ENCODE measurements at places on chromosomes 11 and 22.

- DNase-seq: peak; percentile 63
Observed at GRCh38 chr22:28855355-28856094, 27.8 kb upstream of the ZNRF3 start.

GRCh38 chr11:73416786-73417185 lies 40.6 kb downstream of the RELT start:
- no peak for DNase-seq

GRCh38 chr11:113977071-113977490 lies 2.2 kb downstream of the HTR3A start:
- no peak for DNase-seq

- DNase-seq: no peak
Observed at GRCh38 chr22:43514476-43515157, 102.8 kb downstream of the MPPED1 start.

- no peak for DNase-seq
Observed at GRCh38 chr11:124950601-124951330, 3.2 kb upstream of the CCDC15 start.

DNA sequence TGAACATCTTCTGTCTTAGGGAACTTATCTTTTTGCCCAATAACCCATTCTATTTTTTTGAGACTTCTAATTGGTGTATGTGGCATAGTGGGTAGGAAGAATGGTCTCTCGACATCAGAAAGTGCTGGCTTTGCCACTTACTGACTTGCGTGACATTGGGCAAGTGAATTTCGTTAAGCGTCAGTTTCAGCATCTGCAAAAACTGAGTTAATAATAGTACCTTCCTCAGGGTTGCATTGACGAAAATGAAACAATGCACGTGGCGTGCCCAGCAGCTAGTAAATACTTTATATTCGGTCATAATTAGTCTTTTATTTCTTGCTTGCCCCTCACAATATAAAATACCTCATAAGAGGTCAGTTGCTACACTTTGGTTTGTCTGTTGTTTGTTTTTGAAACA lies 12.5 kb upstream of the GRIK4 start:
- DNase-seq: no peak

DNA sequence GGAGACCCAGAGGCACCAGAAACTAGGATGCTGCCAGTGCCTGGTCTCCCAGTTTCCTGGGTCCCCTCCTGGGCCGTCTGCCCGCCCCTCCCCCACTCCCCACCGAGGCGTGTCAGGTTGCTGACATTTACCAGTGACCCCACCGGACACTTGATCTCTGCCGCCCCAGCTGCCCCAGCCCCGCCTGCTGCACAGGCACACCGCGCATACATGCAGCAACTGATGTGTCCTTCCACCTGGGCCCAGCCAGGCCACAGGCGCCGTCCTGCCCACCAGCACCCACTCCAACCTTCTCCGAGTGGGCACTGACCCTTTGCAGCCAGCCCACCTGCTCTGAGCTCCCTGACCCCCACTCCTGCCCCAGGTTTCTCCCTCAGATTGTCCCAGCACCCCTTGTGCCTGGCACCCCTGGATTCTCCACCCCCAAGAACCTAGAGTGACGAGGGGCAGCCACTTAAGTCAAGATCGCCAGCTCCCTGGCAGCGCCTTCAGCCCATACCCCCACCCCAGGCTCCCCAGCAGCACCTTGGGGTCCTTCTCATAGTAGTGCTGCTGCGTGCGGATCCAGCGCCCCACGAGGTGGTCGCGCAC lies 548 bp downstream of the PYGM start:
- no peak for DNase-seq

- no peak for DNase-seq
Observed at GRCh38 chr11:6927030-6927617, 898 bp downstream of the ZNF215 start.

- no peak for DNase-seq
Observed at GRCh38 chr11:44980533-44981427, 30.1 kb upstream of the TP53I11 start.

- no peak for DNase-seq
Observed at GRCh38 chr11:75182664-75183063, 31.8 kb downstream of the SLCO2B1 start.

GRCh38 chr11:58641803-58642581 lies 19.5 kb downstream of the CNTF start:
- no peak for DNase-seq

DNA sequence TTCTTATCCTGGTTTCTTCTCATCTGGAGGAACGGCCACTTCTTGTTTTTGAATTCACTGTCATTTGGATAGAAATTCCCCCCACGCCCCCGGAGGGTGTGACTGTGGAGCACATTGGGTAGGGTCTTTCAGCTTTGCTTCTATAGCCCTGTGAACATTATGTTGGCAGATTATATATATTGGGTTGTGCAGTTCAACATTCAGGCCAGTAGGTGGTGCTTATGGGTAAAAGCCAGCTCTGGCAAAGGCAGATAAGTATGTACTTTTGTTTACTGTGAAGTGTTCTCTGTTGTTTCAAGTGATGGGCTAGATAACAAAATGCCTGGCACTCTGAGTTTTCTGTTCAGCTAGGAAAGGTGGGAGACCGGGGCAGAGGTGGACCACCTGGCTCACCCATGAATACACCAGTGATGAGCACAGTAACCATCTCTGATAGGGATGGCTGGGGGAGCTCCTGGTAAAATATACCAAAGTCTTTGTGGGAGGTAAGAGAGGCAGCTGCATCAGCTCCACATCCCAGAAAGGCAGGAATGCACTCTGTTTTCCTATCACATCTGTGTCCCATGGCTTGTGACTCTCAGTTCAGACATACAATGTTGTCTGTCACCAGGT lies 1348.2 kb upstream of the RAG2 start:
- DNase-seq: no peak

DNA sequence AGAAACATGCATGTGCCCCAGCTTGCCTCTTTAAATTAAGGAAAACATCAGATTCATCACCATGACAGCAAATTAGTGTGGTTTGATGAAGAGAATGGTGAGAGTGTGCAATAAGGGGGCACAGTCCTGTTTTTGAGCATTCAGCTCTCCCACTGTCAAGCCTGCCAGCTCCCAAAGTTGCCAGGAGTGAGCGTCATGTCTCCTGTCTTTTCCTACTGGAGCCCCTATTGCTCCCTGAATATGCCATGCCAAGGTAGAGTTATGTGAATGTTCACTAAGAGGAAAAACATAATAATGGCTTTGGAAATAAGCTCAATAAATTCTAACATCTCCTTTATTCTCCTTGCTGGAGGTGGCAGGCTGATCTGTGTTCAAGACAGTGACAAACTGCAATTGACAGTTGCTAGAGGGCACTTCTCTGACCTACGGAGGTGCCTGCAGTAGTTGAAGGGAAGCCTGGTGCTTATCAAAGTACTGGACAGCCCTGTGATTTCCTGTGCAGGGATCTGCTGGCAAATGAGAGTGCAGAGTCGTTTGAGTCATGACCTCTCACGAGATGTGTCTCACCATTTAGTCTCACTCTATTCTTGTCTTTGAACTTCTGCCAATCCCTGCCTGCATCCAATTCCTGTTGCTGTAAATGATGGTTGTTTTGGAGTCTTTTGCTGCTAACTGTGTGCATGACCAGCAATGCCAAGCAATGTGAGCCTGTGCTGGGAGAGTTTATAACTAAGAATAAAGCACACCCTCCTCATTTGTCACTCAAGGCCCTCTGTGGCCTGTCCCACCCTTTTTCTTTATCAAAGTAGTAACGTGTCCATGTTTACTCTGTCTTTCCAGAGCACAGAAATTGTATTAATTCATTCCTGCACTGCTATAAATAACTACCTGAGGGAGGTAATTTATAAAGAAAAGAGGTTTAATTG lies 34.8 kb downstream of the MRGPRX2 start:
- DNase-seq: no peak

GRCh38 chr22:19133561-19133960 lies 2.5 kb downstream of the TSSK2 start:
- DNase-seq: no peak

GRCh38 chr11:64049509-64049908 lies 13.8 kb downstream of the FLRT1 start:
- no peak for DNase-seq

DNA sequence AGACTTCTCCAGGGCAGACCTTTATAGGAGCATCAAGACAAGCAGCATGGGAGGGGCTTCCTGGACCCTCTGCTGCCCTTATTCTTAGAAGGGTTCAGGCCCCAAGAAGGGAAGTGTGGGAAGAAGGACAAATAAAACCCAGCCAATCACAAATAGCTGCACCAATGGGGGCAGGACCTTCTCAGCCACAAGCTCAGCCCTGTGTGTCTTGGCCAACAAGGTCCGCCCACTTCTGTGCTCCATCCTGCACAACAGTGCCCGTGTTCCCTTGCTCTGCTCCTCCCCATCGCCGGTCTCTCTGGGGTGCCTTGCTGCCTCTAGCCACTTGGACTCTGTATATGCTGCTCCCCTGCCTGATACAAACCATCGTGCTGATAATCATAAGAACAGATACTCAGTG lies 86.1 kb downstream of the NAT10 start:
- no peak for DNase-seq

DNA sequence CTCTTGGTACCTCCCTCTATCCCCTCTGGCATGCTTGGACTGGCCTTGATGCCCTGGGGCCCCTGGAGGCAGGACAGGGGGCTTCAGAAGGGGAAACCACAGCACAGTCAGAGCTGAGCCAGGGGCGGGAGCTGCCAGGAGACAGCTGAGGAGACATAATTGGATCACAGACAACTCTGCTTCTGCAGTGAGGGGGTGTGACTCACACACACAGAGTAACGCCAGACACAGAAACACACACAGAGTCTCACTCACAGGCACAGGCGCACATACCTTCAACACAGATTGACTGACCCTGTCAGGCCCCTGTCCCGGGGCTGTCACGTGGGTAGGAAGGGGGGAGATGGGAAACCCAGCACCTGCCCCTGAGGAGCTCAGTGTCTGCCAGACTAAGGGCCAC lies 20.6 kb downstream of the STARD10 start:
- DNase-seq: no peak

DNA sequence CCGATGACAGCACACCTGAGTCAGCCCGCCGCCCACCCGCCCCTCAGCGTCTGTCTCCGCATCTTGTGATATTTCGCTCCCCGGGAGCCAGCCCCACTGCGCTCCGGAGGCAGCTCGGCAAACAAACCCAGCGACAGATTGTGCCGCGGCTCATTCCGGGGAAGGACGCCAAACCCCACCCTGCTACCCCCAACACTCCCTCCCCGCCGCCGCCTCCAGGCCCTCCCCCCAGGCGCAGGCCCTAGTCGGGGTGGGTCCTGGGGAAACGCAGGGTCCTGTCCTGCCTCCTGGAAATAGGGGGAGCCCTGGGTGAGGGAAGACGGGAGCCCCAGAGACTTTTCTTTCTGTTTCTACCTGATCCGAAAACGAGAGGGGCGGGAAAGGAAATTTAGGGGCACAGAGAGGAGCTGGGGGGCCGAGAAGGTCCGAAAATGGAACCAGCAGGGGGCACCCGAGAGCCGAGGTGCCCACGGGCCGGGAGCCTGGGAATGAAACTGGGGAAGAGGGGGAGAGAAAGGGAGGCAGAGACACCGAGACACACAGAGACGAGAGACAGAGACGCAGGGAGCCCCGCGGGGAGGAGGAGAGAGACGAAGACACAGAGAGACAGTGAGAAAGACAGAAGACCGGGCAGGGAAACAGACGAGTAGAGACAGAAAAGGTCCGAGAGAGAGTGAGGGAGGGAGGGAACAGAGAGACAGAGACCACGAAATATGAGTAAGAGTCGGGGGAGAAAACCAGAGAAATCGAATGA lies 1.7 kb upstream of the RTN4RL2 start:
- no peak for DNase-seq

GRCh38 chr11:8328231-8328794 lies 64.6 kb upstream of the LMO1 start:
- DNase-seq: no peak

- no peak for DNase-seq
Observed at GRCh38 chr11:35602979-35603378, 15.3 kb upstream of the FJX1 start.

DNA sequence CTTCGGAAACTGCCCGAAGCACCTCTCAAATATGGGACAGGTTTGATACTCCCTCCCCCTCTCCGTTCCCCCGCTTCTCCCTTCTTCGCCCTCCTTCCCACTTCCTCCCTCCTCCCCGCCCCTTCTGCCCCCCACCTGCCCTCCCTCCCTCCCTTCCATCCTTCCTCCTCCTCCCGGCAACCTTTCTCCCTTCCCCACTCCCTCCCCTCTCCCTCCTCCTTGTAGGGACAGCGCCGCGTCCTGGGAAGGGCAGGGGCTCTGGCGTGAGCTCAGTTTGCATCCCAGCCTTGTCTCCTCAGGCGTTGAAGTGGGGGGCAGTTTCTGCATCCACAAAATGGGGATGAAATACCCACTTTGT lies 6.1 kb upstream of the NFAM1 start:
- no peak for DNase-seq

DNA sequence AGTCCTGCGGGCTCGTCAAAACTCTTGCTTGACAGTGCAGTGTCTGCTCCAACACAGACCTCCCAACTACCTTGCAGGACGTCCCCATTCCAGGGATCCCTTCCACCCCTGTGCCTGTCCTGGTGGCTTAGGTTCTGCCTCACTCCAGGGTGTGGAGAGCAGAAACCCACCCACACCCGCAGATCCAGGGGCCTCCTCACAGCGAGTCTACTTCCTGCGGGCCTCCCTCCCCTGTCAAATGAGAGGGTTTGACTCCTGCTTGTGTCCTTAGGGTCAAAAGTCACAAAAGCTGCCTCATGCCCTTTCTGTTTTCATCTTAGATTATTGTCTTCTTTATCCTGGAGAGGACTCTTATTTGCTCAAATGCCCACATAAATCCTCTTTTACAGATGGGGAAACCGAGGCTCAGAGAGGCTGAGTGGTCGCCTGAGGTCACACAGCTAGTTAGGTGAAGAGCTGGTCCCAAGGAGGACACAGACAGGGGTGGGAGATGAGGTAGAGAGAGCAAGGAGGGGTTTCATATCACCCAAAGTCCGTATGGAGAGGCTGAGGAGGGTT lies 81.1 kb upstream of the KCNQ1OT1 start:
- DNase-seq: no peak

DNA sequence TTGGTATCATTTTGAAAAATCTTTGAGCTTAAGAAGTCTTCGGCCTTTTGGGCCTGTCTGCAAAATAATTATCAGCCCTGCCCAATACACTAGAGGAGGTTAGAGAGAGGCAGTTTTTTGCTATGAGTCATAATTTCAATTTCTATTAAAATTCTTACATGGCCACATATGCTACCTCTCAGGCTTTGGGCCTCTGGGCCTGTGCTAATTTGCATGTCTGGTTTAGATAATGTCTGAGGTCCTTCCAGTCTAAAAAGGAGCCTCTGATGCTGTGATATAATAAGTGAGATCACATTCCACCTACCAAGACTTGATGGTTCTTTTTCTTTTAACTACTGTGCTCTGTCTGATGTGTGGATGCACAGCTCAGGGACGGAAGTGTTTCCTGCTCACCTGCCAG lies 70.8 kb downstream of the KCNJ1 start:
- DNase-seq: no peak

- DNase-seq: no peak
Observed at GRCh38 chr22:24496234-24496633, 1.1 kb downstream of the UPB1 start.

- no peak for DNase-seq
Observed at GRCh38 chr11:25408146-25408545, 911.3 kb downstream of the LUZP2 start.

DNA sequence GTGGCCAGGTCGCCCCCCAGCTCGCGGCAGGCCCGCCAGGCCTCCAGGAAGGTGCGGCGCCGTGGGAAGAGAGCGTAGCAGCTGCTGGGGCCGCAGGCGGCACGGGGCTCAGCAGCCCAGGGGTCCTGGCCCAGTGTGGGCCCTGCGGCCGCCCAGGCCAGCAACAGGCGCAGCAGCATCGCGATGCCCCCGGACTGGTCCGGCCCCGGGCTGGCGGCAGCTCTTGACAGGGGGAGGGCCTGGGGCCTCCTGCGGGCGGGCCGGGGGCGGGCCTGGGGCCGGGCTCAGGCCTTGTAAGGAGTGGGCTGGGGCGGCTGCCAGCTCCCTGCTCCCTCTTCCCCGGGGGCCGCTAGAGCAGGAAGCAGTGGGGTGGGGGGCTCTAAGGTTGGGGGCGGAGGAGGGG lies at the start of gene CD248:
Gene CD248 (minus strand): TSS at position 196 of the 403 bp plus-strand sequence. CDS start 17 bp downstream, at position 179.
- no peak for DNase-seq

Measured in DMS153 (cell line).